ENCODE measurements at places on chromosomes 7 and 10.

GRCh38 chr10:666237-667012 lies 23.0 kb downstream of the DIP2C start:
- DNase-seq: no peak

DNA sequence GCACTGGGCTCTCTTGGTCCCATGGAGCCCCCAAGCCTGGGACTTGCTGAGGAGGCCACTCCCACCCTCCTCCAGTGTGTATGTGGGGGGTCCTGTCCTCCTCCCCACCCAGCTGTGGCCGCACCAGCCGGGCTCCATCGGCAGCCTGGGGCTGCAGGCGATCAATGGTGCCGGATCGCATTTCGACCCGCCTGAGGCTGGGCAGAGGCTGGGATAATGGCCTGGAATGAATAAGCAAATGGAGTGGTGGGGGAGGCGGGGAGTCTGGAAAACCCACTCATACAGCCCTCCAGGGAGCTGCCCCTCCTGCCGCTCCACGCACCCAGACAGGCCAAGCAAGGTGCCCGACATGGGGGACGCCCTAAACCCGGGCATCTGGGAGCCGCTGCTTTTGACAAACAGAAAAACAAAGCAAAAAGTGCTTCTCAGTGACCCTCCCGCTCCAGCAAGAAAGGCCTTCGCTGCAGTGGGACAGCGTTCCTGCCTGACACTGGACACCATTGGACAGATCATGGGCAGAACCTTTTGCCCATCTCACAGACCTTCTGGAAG lies 160.5 kb downstream of the NRF1 start:
- no peak for DNase-seq

- DNase-seq: no peak
Measured at GRCh38 chr7:75572396-75572795, 80.3 kb downstream of the SPDYE5 start.

- peak; percentile 15 for DNase-seq
Measured at GRCh38 chr7:151115121-151115835, 29.0 kb downstream of the AGAP3 start.

- no peak for DNase-seq
Measured at GRCh38 chr7:69772718-69773436, 174.6 kb downstream of the AUTS2 start.

DNA sequence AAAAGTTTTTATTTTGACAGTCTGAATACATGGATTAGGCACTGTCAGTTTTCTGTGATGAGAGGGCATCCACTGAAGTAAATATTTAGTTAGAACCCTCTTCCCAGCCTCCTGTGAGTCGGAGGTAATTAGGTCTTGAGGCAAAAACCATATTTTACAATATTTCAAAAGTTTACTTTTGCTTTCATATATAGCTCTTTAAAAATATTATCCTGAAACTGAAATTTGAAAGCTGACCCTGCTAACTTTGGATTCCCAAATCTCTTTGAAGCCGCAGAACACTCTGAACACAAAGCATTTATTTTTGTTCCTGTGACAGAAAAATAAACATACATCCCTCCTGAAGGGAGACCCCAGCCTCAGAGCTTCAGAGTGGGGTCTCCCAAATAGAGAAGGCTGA lies 317.4 kb downstream of the KIF20B start:
- DNase-seq: no peak

GRCh38 chr7:100215895-100216294 lies 3.9 kb upstream of the PVRIG start:
- DNase-seq: no peak

DNA sequence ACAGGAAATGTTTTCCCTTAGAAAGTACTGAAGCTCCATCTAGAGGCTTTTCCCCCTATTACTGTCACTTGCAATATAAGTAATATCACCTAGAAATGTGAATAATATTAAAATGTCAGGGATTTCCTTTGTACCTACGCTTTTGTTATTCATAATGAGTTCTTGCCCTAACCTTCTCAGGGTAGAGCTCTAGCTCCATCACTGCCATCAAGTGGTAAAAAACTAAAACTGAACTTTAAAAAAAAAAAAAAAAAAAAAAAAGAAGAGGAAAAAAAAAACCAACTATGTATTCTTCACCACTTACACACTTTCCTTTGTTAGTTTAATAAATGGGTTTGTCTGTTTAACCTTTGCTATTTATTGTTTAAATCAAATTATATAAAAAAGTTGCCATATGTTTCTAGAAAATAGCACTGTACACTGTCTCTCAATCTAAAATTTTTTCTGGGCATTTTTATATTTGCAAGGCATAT lies 49.9 kb downstream of the DNAJC1 start:
- peak; percentile 71 for DNase-seq

GRCh38 chr10:103564116-103564501 lies 70.6 kb downstream of the NEURL1 start:
- no peak for DNase-seq

DNA sequence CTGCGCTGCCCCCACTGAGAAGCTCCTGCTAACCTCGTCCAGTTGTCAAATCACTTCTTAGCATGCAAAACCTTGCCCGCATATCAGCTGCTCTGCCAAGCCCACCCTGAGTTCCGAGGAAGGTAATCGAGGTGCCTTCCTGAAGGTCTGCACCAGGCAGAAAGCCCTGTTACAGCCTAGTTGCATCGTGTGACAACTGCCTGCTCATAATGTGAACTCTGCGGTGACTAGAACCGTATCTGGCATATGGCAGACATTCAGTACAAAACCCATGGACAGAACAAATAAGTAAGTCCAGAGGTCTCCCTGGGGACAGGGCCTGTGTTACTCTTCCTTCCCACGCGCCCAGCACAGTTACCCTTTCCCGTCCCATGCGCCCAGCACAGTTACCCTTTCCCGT lies 394.3 kb downstream of the DNAJB6 start:
- no peak for DNase-seq

GRCh38 chr10:89175816-89176215 lies 31.3 kb downstream of the CH25H start:
- no peak for DNase-seq

All from MCF 10A (cell line).